ENCODE measurements at places on chromosomes 2 and 18. TPM values are rescaled to one million over a fixed set of nuclear protein-coding genes. Genes with fewer than 3 reads are reported as not detected.

The RFX8 gene
- total RNA-seq, result not detected

- no peak overlapping the region for H3K4me3 ChIP-seq
- no peaks in the 10 kb centered on the region for H3K36me3 ChIP-seq
- H3K4me1 ChIP-seq, result no peaks in the 10 kb centered on the region
- DNase-seq, result no peak
These were observed 122.6 kb upstream of the UGP2 start for GRCh38 chr2:63719052-63719451.

- DNase-seq, result no peak
- H3K36me3 ChIP-seq, result no peaks in the 10 kb centered on the region
- no peak overlapping the region for H3K27ac ChIP-seq
- no peaks in the 10 kb centered on the region for H3K4me1 ChIP-seq
- H3K4me3 ChIP-seq, result no peak overlapping the region
These were observed 10.8 kb upstream of the DYNAP start for GRCh38 chr18:54580202-54580729.

DNA sequence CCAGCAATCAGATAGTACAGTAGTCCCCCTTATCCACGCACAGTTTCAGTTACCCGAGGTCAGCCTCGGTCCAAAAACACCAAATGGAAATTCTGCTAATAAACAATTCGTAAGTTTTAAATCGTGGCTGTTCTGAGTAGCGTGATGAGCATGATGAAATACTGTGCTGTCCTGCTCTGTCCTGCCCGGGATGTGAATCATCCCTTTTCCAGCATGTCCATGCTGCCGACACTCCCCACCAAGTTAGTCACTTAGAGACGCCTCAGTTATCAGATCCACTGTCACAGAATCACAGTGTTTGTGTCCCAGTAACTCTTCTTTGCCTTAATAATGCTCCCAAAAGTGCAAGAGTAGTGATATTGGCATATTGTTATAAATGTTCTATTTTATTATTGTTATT, 62.1 kb downstream of the MEX3C start:
- H3K4me1 ChIP-seq, result no peaks in the 10 kb centered on the region
- no peak overlapping the region for H3K27ac ChIP-seq
- no peak overlapping the region for H3K4me3 ChIP-seq
- H3K36me3 ChIP-seq, result no peaks in the 10 kb centered on the region

The MBP gene
- total RNA-seq, result 99.9 TPM

DNA sequence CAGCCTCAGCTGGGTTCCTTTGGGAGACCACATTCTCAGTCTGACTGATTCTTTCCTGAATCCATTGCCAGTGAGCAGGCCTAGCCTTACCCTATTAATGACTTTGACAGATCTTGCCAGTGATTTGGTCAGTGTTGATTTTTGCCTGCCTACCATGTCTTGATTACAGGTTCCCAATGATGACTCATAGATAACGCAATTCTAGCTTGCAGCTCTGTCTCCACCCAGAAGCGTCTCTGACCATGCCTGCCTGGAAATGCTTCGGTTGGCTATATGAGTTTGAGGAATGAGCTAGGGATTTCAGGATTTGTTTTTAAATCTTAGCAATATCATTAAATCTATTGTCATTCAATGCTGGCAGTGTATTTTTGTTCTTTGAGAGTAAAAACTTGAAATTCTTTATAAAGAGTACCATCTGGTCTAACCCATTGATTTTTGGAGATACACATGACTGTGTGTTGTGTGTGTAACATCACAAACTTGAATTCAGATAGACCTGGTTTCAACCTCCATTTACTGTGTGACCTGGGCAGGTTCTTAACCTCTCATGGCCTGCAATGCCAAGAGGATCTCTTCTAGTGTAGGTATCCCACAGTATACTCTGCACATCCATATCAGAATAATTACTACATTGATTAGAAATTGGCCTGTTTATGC, 57.0 kb downstream of the CCDC150 start:
- no peak overlapping the region for H3K4me3 ChIP-seq
- peaks cover 3% of the 10 kb centered on the region for H3K36me3 ChIP-seq
- no peaks in the 10 kb centered on the region for H3K4me1 ChIP-seq
- no peak overlapping the region for H3K27ac ChIP-seq

DNA sequence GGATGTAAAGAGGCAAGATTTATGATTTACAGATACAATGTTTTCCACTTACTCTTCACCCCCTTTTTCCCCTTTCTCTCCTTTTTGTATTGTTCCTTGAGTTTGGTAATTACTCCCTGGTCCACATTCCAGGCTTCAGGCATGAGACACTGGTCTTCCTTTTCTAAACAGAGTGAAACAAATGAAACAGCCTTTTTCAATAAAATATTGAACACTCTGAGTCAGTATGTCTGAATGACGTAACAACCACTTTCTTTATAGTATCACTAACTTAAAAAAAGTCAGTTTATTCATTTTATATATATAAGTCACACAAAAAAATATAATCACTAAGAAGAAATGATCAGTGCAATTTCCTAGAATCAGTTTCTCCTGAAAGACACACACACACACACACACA, 79.7 kb downstream of the STRN start:
- H3K4me1 ChIP-seq, result no peaks in the 10 kb centered on the region
- DNase-seq, result no peak
- no peak overlapping the region for H3K4me3 ChIP-seq

DNA sequence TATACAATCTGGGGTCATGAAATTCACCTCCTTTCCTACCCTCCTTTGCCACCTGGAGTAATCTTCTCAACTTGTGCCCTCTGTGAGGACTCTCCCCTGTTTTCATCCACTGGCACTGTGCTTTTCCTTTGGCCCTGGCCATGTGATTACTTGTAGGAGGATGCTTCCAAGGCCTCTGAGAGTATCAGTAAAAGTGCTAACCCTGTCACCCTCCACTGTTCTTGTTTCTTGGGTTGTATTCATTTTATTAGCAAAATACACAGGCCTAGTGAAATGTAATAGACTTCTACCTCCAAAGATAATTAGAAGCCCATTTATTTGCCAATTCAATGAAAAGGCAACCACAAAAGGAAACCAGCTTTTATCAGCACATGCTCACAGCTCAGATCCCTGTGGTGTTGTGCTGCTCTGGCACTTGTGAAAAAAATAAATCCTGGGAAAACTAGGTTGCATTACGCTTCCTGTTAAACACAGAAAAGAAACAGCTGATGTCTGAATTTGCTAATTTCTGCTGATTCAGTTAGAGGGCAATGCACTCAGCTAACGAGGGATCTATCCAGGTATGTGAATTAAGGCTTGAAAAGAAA, 357.5 kb upstream of the ETAA1 start:
- no peak overlapping the region for H3K27ac ChIP-seq
- no peak overlapping the region for H3K4me3 ChIP-seq
- no peaks in the 10 kb centered on the region for H3K27me3 ChIP-seq
- no peak for DNase-seq
- H3K4me1 ChIP-seq, result no peaks in the 10 kb centered on the region

The RFTN2 gene
- total RNA-seq, result 0.22 TPM

All from naive thymus-derived CD8-positive, alpha-beta T cell (primary cell).